ENCODE measurements at places on chromosomes 5 and 9.

DNA sequence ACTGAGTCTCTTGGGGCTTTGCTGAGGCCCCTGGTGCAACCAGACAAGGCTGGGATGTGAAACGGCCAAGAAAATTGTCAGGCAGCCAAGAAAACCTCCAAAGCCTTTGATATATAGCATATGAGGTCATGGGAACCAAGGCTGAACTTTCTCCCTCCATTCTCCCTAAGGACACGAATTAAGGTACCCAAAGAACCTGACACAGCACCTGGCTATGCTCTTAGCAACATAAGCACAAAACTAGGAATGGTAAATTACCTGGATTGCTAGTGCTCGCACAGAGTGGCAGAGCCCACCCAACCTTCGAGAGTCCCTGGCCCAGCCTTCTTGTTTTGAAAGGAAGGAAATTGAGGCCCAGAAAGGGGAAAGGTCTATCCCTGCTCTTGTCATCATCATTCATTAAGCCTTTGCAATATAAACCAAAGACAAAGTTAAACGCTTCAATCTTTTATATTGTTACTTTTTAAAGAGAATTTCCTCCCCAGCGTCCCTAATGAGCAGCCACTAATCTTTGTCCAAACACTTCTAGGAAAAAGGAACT lies 220.0 kb upstream of the NR4A3 start:
- DNase-seq: no peak

DNA sequence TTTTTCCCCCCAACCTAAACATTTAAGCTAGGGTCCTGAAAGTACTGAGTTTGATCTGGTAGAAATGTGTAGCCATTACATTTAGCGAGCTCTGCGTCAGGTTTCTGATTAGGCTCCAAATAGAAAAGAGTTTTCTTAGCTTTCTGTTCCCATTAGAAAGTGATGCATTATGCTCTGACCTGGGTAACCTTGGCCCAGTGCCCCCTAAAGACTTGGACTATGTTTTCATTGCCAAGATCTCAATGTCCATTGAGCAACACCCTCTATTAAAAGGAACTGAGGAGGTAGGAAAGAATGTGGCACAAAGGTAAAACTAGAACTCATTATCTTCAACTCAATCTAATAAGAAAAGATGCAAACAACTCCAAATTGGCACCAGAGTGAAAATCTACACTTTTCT lies 358.9 kb upstream of the PCSK5 start:
- peak; percentile 60 for DNase-seq

DNA sequence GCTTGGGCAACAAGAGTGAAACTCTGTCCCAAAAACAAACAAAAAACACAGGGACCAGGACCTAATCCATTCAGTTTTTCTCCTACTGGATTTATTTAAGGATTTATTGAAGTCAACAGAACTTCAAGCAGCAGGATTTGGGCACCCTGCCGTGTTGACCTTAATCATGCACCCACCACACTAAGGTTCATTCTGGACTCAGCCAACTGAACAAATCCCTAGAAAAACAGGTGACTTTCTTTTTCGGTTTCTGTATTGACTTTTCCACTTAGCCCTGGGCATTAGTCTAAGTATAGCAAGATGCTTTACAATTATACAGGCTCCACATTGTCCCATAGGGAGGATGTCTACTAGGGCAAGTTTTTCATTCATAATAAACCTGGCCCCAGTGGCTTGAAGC lies 30.0 kb downstream of the ZNF131 start:
- no peak for DNase-seq

GRCh38 chr5:129904667-129905472 lies 605 bp downstream of the CHSY3 start:
- DNase-seq: peak; percentile 39

Measured in ovary (tissue), 10 donors.